ENCODE measurements at places on chromosomes 6 and 20.

GRCh38 chr6:150739711-150740349 is 125.7 kb upstream of the MTHFD1L start:
- DNase-seq: no peak

DNA sequence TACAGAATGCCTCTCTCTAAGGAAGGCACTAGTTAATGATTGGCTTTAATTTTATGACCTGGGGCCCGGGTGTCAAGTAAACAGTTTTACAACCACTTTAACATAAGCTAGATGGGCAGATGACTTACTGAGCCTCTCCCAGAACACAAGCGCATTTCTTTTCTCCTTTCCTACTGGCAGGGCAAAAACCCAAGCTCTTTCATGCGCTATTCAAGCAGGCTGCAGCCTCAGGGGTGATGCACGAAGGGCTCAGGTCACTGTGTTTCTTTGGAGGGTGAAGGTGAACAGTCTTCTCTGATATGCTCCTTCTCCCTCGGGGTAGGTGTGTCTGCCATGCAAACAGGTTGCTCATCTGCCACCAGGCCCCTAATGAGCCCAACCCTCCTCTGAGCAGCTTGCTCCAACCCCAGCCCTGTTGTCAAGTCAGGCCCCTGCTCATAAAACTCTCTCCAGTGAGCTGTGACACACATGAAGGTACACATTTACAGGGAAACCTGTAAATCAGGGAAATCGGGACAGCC is 73.5 kb upstream of the CDH4 start:
- DNase-seq: no peak

GRCh38 chr6:26312501-26313397 is 52.2 kb upstream of the BTN3A2 start:
- peak; percentile 81 for DNase-seq

GRCh38 chr20:36709126-36709525 is 36.8 kb downstream of the NDRG3 start:
- DNase-seq: no peak

DNA sequence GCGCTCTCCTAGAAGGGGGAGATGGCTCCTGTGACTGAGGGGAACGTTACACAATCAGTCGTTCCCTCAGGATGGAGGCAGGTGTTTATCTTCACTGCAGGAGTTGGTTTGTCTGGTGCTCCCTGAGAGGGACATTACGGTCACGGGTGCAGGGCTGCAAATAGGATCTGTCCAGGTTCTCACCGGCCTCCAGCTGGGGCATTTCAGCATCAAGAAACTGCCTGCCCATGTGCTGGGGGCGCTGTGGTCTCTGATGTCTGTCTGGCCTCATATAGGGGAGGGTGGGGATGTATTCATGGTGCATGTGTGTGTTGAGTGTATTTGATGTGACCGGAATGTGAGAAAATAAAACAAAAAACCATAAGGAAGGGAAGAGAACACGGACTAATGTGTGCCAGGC is 77.1 kb downstream of the TBC1D7 start:
- no peak for DNase-seq

DNA sequence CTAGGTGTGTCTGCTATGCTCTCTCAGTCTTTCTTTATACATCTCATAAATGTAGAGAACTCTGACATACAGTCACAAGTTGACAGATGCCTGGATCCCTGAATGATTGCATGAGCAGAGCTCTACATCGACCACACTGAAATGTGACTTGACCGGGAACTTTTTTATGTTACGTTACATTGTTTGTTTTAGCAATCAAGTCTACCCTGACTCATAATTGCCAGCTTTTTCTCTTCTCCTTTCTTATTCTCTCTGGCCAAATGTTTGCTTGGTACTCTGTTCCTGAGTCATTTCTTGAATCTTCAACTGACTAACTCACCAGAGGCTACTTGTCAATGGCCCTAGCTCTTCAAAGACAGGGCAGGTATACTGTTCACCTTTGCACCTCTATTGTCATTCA is 213.6 kb upstream of the DTNBP1 start:
- DNase-seq: no peak

DNA sequence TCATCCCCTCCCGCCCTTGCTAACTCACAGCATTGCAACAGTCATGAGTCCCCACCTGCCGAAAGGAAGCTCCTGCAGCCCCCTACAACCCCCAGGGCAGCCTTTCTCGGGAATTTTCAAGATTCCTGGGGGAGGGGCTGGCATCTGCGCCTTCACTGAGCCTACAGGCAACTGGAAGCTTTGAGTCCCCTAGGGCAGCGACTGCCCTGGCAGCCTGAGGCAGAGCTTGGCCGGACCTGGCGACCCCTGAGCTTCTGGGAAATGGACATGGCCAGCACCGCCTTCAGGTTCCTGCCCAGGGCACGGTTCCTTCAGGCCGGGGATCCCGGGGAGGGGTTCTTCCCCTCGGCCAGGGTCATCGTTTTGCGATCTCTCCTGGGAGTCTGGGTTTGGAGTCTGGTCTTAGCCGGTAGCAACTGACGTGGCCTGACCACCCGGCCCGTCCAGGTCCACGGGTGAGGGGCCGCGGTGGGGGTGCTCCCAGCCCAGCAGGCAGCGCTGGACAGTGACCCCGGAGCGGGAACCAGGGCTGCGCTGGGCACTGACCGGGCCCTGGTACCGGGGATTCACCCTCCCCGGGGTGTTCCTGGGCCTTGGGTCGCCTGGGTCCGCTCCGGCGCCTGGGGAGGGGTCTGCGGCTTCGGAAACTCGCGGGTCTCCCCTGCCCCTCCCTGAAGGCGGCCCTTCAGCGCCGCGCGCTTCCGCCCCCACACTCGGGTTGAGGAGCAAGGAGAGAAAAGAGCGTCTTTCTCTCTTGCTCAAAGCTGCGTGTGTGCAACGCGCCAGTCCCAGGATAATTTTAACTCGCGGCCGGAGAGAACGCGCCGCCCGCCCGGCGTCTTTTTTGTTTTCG is 593 bp upstream of the COL9A3 start:
- peak; percentile 74 for DNase-seq

DNA sequence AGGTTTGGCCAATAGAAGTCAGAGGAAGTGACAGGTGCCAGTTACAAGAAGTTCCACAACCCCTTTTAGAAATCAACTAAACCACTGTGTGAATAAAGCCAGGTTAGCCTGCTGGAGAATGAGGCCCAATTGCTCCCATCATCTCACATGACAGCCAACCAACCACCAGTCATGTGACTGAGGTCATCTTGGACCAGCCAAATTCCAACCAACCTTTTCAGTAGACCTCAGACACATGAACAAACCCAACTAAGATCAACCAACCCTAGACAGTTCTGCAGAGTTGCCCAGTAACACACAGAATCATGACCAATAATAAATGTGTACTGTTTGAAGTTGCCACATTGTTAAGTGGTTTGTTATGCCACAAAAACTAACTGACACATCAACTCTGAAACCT is 44.6 kb upstream of the GGTLC1 start:
- DNase-seq: no peak

GRCh38 chr6:37903351-37904340 is 84.1 kb downstream of the ZFAND3 start:
- DNase-seq: no peak

GRCh38 chr6:125924169-125924568 is 32.4 kb upstream of the HINT3 start:
- DNase-seq: no peak

DNA sequence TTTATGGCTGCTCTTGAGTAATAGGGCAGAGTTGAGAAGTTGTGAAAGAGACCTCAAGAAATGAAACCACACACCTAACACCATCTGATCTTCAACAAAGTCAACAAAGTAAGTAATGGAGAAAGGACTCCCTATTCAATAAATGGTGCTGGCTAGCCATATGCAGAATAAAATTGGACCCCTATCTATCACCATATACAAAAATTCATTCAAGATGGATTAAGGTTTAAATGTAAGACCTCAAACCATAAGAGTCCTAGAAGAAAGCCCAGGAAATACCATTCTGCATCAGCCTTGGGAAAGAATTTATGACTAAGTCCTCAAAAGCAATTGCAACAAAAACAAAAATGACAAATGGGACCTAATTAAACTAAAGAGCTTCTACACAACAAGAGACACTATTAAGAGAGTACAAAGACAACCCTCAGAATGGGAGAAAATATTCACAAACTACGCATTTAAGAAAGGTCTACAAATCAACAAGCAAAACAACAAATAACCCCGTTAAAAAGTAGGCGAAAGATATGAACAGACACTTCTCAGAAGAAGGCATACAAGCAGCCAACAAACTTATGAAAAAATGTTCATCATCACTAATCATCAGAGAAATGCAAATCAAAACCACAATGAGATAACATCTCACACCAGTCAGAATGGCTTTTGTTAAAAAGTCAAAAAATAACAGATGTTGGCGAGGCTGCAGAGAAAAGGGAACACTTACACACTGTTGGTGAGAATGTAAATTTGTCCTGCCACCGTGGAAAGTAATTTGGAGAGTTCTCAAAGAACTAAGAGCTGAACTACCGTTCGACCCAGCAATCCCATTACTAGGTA is 4.0 kb downstream of the MAP3K5 start:
- no peak for DNase-seq

GRCh38 chr6:16987996-16988395 is 113.9 kb upstream of the STMND1 start:
- DNase-seq: no peak

DNA sequence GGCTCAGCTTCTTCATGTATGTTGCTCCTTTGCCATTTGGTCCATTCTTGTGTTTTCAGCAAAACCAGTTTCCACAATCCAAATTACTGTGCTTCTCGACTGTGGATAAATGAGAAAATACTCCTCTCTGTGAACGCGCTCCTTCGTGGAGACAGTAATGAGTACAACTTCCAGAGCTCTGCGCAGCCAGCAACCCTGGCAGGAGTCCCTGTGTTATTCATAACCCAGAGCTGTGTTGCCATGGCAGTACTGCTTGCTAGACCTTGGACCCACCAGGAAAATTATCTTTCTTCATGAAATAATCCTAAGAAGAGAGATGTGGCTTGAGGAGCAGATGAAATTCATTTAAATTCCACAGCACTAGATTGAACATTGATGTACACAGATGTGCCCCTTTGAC is 73.7 kb downstream of the SLC22A3 start:
- no peak for DNase-seq

Measured in neuronal stem cell (in vitro differentiated cells).